ENCODE measurements at places on chromosomes 12 and 14.

- no peak for DNase-seq
These were observed 95.9 kb downstream of the PHLDA1 start for GRCh38 chr12:75935539-75936242.

- DNase-seq, result no peak
These were observed 43.5 kb downstream of the PRMT8 start for GRCh38 chr12:3534511-3534910.

DNA sequence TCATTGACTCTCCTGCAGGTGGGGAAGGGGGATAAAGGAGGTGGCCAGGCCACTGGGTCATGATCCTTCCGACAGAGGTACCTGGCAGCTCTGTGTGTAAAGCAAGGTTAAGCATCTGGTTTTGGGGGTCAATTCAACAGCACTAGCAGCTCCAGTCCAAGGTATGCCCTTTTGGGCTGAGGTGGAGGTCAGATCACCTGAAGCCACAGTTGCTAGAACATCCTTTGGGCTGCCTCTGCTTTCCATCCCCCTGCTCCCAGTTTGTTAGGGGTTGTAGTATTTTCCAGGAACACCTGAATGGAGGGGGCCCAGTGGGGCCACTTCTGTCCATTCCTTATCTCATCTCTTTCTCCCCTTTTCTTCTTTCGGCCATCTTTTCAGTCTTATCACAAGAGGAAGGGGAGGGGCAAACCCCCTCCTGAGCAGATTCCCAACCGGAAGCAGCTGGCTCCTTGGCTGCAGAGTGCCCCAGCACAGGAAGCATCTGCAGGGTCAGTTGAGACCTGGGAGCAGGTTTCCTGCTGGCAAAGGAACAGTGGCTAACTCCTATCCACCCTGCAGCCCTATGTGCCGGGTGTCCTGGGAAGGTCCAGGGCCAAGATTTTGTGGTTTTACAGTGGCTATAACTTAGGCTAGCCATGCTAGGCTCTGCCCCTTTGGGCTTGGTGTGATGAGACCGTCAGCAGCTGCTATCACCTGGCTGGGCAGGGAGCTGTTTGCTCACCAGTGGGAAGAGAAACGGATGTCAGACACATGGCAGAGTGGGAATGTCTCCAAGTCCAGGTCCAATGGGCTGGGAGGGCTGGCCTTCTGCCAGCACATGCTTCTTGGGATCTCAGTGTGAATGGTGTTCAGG lies 40.2 kb downstream of the SH2B3 start:
- DNase-seq, result no peak

DNA sequence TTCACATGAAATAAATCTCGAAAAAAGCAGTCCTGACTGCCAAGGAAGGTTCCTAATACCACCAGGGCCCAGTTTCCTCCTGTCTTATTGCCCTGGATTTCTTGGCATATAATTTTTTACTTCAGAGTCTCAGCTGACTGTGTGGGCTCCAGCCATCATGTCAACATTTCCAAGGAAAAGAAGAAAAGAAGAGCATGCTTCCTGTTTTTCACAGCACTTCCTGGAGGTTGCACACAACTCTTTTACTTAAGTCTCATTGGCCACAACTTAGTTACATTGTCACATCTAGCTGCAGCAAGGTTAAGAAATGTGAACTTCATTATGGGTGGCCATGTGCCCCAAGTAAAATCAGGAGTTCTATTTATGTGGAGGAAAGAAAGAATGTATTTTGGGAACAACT lies 24.3 kb downstream of the DACT1 start:
- no peak for DNase-seq

DNA sequence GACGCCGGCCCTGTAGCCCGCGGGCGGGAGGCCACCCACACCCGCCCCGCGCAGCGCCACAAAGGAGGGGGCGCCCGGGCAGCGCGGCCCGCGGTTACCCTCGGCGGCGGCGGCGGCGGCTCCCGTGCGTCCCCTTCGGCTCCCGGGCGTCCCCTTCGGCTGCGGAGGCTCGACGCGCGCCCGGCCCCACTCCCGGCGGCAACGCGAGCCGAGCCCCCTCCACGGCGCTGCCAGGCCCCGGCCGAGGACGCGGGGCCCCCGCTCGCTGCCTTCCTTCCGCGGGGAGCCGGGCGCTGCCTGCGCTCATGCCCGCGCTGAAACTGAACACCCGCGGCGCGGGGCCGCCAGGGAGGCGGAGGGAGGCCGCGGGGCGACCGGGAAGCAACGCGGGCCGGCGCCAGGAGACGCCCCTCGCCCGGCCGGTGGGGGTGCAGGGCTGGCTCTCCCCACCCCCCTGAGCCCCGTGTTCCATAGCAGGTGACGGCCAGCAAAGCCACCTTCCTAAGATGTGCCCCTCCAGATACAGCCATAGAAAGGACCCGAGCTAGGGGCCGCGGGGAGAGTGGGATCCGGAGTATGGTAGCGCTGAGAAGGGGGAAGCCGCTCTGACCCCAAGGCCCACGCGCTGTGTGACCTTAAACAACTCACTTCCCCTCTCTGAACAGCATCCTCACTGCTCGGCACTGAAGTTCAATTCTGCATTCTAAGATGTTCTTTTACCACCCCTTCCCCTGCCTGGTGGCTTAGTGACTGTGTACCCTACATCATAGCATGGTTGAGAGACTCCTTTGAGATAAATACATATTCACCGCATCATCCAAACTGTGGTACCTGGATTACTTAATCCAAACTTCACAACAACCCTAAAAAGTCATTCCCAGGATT lies 42.8 kb downstream of the KDM2B start:
- DNase-seq, result no peak

- no peak for DNase-seq
These were observed 1.4 kb downstream of the NTF3 start for GRCh38 chr12:5433081-5433844.

DNA sequence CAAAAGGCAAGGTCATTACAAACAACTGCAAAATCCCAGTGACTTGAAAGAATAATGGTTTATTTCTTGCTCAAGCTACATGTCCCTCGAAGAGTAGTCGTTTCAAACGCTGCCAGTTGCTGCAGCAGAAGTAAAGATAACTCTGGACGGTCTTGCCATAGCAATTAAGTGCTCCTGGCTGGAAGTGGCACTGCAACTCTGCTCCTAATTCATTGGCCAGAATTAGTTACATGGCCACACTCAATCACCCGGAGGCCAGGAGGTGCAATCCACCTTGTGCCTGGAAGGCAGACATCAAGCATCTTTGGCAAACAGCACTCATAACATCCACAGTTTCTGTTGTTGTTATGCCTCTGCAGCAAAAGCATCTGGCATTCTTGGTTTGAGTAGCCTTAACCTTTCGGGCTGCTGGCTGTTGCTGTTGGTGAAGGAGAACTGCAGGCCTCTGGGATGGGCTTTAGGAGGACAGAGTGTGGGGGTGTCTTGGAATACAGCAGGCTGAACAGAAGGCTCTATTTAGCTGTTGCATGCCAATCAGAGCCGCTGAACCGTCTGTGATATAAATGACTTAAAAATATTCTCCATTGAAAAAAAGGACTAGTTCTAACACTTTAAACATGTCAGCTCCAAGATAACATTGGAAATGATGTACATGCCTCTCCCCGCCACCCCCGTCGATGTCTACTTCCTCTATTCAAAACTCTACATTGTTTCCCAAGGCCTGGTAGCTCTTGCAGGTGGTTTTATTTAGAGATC lies 123.5 kb upstream of the DYRK2 start:
- no peak for DNase-seq

- no peak for DNase-seq
These were observed 268.5 kb downstream of the FOXG1 start for GRCh38 chr14:29035134-29035533.

- no peak for DNase-seq
These were observed 294.3 kb downstream of the APAF1 start for GRCh38 chr12:98939350-98939749.

GRCh38 chr12:52175371-52176350 lies 16.2 kb downstream of the KRT80 start:
- DNase-seq, result no peak

DNA sequence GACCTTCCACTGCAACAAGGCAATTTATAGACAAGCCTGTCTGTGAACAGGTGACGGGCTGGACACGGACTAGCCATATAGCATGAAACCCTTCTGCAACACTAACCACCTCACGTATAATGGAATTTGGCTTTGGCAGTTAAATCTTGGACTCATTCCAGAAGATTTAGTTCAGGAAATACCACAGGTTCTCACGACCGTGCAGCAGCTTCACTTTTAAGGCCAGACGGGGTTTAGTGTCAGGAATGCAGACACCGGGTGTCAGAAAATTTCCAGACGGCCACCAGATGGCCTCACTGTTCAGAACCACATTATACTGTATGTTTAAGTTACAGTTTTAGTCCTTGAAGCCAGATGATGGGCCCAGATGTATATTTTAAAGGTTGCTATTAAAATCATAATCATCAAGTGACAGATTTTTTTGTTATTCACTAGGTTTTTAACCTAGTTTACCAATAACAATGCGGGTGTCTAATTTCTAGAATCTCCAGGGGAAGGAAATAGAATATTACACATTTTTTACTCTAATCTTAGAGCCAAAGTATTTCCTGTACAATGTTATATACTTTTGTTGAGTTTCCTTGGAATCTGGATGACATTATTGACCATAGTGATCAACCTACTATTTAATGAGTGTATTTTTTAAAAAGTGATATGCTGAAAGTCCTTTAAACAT lies 90.5 kb upstream of the TMPO start:
- peak; percentile 40 for DNase-seq

DNA sequence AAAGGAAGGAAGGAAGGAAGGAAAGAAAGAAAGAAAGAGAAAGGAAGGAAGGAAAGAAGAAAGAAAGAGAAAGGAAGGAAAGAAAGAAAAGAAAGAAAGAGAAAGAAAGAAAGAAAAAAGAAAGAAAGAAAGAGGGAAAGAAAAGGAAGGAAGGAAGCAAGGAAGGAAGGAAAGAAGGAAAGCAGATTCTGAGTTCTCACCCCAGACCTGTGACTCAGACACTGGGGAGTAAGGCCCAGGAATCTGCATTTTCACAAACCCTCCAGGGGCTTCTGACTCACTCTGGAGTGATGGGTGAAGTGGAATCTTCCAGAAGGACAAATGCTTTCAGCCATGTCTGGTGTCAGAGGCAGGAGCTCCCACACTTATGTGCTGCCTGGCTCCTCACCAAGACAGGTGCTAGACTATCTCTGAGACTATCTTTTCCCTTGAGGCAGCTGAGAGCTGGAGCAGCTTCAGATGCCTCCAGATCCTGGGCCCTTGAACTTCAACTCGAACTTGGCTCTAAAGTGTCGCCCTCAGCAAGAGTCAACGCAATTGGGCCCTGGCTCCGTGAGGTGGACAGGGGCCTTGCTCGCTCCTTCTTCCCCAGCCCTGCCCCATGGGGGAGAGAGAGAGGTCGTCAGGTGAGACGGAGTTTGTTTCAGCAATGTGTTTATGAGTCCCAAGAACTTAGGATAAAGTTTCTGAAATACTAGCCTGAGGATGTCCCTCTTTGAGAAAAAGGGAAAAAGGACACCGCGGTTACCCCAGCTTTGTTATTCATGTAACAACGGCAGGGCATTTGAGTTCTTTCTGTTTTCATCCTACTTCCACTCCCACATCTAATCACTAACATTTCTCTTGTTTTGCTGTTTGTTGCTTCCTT lies 19.8 kb upstream of the SCARB1 start:
- no peak for DNase-seq

GRCh38 chr14:104332634-104333270 lies 194.4 kb downstream of the KIF26A start:
- no peak for DNase-seq

DNA sequence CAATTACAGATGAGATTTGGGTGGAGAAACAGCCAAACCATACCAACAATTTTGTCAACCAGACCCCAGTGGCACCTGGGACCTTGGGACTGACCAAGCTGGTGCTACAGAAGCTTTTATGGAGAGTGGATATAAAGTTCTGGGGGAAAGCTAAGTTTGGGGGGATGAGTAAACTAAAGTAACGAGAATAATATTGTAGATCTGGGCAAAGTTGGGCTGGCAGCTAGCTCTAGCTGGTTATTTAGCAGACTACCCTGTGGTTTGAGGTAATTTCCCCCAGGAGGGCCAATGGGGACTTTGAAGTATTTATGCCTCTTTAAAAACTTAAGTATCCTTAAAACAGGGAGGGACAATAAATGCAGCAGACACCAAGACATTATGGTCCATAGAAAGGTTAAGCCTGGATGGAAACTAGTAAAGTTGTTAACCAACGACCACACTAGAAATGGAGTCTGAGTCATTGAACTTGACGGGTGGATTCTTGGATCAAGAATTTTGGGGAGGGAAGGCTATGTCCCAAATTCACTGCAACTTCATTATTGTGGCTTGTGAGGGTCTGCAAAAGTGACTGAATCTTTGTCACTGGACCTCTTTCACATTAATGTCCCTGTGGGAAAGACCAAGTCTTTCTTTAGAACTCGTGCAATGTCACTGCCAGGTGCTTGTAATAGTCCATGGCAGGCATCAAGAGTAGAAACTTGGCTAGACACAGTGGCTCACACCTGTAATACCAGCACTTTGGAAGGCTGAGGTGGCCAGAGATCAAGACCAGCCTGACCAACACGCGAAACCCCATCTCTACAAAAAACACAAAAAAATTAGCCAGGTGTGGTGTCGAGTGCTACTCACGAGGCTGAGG lies 48.5 kb upstream of the OR5AU1 start:
- DNase-seq, result no peak

DNA sequence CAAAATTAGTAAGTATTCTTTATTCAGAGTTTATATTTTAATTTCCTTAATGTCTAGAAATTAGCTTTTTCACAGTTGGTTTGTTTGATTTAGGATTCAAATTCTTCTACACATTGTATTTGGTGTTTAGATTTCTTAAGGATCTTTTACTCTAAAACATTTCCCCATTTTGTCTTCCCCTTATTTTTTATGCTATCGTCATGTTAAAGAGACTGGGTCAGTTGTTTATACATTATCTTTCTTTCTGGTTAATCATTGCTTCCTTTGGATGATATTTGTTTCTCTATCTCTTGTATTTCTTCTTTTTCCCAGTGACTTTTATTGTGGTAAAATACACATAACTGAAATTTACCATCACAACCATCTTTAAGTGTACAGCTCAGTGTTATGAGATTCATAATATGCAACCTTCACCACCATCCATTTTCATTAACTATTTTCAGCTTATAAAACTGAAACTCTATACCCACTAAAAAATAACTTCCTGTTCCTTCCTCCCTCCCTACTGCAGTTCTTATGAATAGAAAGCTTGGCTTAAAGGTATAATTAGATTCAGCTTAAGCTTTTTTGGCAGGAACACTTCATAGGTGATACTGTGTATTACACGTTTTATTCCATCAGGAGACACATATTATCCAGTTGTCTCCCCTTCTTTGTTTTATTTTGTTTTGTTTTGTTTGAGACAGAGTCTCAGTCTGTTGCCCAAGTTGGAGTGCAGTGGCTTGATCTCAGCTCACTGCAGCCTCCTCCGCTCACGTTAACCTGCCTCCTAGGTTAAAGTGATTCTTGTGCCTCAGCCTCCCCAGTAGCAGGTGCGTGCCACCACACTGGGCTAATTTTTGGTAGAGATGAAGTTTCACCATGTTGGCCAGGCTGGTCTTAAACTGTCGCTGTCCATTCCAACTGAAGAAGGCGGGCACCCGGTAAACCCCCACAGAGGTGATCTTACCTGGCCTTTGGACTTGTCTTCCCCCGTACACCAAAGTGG lies 45.0 kb downstream of the NOPCHAP1 start:
- DNase-seq, result no peak

- DNase-seq, result no peak
These were observed 8.3 kb downstream of the ATP2B1 start for GRCh38 chr12:89700191-89700810.
